ENCODE measurements at places on chromosomes 12 and 14.

DNA sequence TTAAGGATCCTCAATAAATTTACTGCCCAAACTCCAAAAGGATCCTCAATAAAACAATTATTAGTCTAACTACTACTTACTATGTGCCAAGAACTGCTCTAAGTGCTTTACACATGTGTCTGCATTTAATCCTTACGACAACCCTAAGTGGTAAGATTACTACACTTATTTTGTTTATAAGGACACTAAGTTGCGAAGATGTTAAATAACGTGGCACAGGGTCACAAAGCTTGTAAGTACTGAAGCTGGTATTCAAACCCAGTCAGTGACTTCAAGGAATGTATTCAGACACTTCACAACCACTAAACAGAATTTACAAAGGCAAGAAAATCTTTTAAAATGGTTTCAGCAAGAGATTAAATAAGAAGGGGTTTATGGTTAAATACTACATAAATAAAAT, 13.0 kb downstream of the FERMT2 start:
- DNase-seq = no peak

DNA sequence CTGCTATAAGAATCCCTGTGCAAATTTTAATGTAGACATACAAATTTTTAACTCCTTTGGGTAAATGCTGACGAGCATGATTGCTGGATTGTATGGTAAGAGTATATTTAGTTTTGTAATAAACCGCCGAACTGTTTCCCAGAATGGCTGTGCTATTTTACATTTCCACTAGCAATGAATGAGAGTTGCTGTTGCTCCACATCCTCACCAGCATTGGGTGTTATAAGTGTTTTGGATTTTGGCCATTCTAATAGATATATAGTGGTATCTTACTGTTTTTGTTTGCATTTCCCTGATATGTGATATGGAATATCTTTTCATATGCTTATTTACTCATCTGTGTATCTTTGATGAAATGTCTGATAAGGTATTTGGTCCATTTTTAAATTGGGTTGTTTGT, 23.7 kb downstream of the ETNK1 start:
- no peak for DNase-seq

- DNase-seq = no peak
These were observed 204.3 kb downstream of the TTC7B start for GRCh38 chr14:90611936-90612335.

- DNase-seq = no peak
These were observed 84.1 kb downstream of the ITPR2 start for GRCh38 chr12:26748741-26749431.

- DNase-seq = no peak
These were observed 10.7 kb upstream of the HSP90AA1 start for GRCh38 chr14:102097441-102098135.

Measured in hypothalamus (tissue), 51 donors.